Thyroid gland (tissue), 4 donors: ENCODE measurements at places on chromosomes 12 and 14.

DNA sequence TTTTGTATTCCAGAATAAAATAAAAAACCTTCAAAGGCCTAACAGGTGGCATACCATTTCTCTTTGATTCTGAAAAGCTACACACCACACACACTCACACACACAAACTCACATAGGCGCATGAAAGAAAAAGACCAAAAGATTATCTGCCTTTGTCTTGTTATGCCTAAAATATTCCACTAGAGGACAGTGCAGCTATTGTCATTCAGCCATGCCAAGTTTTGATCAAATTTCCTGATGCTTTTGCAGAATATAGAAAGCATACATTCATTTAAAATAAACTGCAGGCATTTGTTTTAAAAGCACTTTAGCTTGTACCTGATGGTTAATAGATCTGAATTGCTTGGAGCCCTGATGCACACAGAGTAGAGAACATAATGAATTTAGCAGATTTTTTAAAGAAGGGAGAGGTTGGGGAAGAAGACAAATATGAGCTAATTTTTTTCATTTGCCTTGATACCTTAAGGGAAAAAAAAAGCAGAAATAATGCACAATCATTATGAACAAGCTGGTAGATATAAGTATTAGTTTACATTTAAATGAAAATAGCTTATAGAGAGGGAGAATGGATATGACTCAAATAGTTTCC is 1766.9 kb upstream of the SEL1L start:
- no peak overlapping the region for H3K27ac ChIP-seq
- no peaks in the 10 kb centered on the region for H3K36me3 ChIP-seq
- H3K4me1 ChIP-seq, result no peaks in the 10 kb centered on the region
- H3K27me3 ChIP-seq, result no peaks in the 10 kb centered on the region
- DNase-seq, result no peak
- H3K4me3 ChIP-seq, result no peak overlapping the region

- no peak overlapping the region for H3K4me3 ChIP-seq
- H3K4me1 ChIP-seq, result no peaks in the 10 kb centered on the region
- DNase-seq, result no peak
- H3K27ac ChIP-seq, result no peak overlapping the region
Measured at GRCh38 chr14:94046696-94047250, 20.6 kb downstream of the OTUB2 start.

GRCh38 chr14:87049950-87050349 is 943.0 kb downstream of the GALC start:
- H3K27ac ChIP-seq, result no peak overlapping the region
- H3K4me1 ChIP-seq, result no peaks in the 10 kb centered on the region
- H3K36me3 ChIP-seq, result no peaks in the 10 kb centered on the region
- no peak for DNase-seq
- no peak overlapping the region for H3K4me3 ChIP-seq

DNA sequence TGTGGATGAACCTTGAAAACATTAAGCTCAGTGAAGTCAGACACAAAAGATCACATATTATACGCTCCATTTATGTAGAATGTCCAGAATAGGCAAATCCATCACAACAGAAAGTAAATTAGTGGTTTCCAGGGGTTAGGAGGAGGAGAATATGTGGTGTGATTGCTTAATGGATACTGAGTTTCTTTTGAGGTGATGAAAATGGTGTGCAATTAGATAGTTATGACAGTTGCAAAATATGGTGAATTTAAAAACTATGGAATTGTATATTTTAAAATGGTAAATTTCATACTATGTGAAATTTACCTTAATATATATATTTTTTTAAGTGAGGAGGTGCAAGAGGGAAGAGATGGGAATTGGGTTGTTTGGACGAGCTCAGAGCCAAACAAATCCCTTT is 46.3 kb upstream of the KICS2 start:
- H3K27ac ChIP-seq, result no peak overlapping the region
- no peak overlapping the region for H3K4me3 ChIP-seq
- H3K4me1 ChIP-seq, result peaks cover 6% of the 10 kb centered on the region
- H3K36me3 ChIP-seq, result no peaks in the 10 kb centered on the region
- DNase-seq, result no peak

- no peak for DNase-seq
- H3K36me3 ChIP-seq, result no peaks in the 10 kb centered on the region
- H3K4me1 ChIP-seq, result peaks cover 19% of the 10 kb centered on the region
- peak overlapping the region; percentile 29 for H3K27ac ChIP-seq
- no peaks in the 10 kb centered on the region for H3K27me3 ChIP-seq
Measured at GRCh38 chr12:27020761-27021160, 1.6 kb upstream of the MED21 start.

GRCh38 chr12:2970744-2971143 is 11.5 kb downstream of the TEAD4 start:
- no peak overlapping the region for H3K4me3 ChIP-seq
- no peaks in the 10 kb centered on the region for H3K36me3 ChIP-seq
- no peaks in the 10 kb centered on the region for H3K4me1 ChIP-seq
- no peak for DNase-seq

DNA sequence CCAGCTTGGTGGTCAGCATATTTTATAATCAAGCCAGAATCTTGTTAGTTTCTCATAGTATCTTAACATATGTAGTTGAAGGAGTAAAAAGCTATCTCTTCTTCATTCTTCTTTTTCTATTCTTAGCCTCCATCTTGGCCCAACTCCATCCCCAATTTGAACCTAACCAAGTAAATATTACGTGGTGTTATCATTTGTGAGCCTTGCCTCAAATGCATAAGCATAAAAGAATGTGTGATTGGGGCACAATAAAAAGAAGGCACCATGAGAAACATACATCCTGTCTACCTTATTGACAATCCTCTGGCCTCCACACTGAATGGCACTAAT is 181.4 kb upstream of the BMP4 start:
- peak overlapping the region; percentile 29 for H3K27ac ChIP-seq
- H3K4me3 ChIP-seq, result no peak overlapping the region
- peaks cover 22% of the 10 kb centered on the region for H3K4me1 ChIP-seq
- no peaks in the 10 kb centered on the region for H3K36me3 ChIP-seq
- DNase-seq, result no peak

DNA sequence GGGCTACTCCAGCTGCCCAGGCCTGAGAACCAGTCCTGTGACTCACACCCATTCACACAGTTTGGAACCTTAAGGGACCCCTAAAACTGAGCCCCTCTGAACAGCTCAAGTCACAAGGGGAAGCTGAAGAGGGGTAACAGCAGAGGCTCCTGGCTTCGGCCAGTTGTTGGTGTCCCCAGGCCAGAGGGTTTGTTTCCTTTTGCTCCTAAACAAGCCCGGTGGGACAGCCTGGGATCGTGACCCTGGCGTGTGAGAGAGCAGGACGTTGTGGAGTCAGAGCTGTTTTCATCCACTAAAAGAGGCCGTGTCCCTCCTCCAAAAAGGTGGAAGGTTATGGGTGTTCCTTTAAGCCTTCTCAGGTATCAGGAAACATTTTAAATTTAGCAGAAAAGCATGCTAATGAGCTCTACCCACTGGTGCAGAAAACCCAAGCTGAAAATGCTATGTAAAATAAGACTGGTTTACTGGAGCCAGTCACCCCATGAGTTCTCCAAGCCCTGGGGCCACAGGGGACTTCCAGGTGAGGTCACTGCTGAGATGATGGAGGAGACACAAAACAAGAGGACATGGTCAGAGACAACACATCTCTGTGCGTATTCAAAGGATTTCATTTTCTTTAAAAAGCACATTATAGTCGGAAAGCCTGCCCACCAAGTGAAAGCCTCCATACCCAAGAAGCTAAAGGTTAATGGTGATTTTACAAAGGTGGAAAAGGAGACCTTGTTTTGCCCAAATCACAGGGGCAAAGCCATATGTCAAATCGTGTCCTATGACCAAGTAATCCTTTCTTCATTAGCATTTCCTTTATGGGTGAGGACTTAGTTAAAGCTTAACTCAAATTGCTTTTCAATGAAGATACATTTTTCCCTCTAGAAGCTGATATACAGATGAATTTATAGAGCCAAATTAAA is 14.1 kb downstream of the PRKAB1 start:
- H3K27ac ChIP-seq, result peak overlapping the region; percentile 48
- DNase-seq, result no peak
- H3K27me3 ChIP-seq, result no peaks in the 10 kb centered on the region

DNA sequence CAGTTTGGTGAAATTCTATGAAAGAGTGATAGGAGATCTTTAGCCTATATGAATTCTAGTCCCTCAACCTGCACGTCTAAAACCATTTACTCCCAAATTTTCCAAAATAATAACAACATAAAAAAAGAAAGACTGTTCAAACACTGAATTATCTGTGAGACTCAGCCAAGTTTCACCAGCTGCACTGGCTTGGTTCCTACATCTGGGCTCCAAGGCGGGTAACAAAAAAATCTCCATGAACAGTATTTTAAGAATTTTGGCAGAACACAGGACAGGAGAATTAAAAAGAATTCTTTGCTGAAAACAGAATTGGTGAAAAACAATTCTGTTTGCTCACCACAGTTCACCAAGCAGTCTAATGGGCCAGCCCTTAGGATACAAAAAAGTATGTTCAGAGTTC is 536.8 kb upstream of the ATP2B1 start:
- peak; percentile 4 for DNase-seq
- H3K27me3 ChIP-seq, result no peaks in the 10 kb centered on the region

- H3K36me3 ChIP-seq, result no peaks in the 10 kb centered on the region
- H3K4me3 ChIP-seq, result no peak overlapping the region
- no peak overlapping the region for H3K27ac ChIP-seq
- no peaks in the 10 kb centered on the region for H3K4me1 ChIP-seq
Measured at GRCh38 chr14:34935488-34935887, 47.3 kb upstream of the SRP54 start.

DNA sequence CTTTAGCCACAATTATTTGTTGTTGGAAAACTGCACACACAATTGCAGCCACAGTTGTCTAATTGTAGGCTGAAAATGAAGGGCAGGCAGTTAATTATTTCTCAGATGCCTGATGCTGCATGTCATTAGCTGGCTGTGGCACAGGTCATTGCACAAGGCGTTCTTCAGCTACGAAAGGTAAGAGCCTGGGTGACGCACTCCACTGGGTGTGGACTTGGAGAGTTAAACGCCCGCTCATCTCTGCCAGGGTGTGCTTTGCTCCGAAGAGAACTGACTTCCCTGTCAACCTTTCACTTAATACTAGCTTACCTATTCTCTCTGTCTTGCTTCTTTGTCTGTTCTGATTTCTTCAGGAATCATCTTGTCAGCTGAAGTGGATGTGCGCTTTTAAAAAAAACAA is 91.4 kb upstream of the CPM start:
- no peaks in the 10 kb centered on the region for H3K36me3 ChIP-seq
- H3K27ac ChIP-seq, result peak overlapping the region; percentile 18
- no peak overlapping the region for H3K4me3 ChIP-seq
- no peaks in the 10 kb centered on the region for H3K27me3 ChIP-seq

DNA sequence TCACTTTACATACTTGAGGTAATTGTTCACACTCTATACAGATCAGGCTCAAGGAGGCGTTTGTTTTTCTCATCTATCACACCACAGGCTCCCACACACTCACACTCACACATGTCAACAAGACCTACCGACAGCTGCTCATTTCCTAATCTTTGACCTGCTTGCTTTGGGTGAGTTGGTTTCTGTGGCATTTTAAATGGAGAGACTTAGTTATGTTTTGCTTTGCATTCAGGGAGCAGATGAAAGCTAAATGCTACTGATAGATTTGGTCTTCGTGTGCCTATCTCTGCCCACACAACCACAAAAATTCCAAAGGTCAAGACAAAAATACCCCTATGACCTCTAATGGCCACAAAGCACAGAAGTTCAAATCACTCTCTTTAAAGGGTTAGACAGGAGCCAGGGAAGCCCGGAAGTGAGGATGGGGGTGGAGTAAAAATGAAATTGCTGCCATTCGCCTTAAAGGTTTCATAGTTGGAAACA is 203.5 kb upstream of the G2E3 start:
- H3K27ac ChIP-seq, result no peak overlapping the region
- no peaks in the 10 kb centered on the region for H3K36me3 ChIP-seq
- DNase-seq, result no peak
- no peaks in the 10 kb centered on the region for H3K27me3 ChIP-seq
- H3K4me1 ChIP-seq, result peaks cover 11% of the 10 kb centered on the region

DNA sequence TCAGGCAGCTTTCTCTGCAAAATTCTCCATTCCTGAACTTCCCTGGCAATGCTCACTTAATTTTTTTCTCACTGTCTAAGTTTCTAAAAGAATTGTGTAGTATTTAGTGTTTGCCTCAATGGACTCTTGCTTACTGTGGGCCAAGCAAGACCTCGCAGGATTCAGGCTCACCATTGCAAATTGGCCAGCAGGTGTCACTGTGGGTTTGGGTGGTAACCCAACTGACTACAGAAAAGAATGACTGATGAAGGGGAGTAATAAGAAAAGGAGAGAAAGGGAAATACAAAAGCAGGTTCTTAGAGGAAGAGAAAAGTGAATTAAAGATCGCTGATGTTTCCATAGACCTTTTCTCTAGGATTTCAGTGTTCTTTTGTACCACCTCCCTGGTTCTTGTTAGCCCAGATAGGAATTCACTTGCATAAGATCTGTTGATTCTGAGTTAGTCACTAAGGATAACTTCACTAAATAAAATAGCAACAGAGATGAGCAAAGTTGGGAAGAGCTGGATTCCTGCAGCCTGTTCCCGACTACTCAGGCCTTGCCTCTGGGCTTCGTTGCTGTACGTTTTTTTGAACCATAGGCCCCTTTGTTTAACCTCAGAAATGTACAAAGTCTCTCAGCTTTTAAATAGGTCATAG is 386.5 kb upstream of the DDHD1 start:
- H3K4me1 ChIP-seq, result peaks cover 16% of the 10 kb centered on the region
- H3K36me3 ChIP-seq, result no peaks in the 10 kb centered on the region
- H3K4me3 ChIP-seq, result no peak overlapping the region
- no peak overlapping the region for H3K27ac ChIP-seq

DNA sequence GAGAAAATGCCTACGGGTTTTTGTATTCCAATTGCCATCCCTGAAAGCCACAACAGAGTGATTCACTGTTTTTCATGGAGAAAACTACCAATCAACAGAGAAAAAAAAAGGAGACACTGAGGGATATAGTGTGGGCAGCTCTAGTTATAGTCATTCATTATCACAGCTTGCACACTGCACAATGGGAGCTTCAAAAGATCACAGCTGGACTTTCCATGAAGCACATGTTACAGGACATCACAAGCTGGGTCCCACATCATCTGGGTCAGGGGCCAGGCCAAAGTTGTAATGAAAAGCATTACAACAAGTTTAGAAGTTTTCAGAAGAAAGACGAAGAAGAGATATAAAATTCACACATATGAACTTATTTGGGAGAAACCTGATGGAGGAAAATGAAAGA is 41.5 kb downstream of the RERG start:
- H3K27me3 ChIP-seq, result no peaks in the 10 kb centered on the region
- no peak for DNase-seq
- no peak overlapping the region for H3K4me3 ChIP-seq
- H3K27ac ChIP-seq, result no peak overlapping the region

- H3K4me3 ChIP-seq, result no peak overlapping the region
- peak overlapping the region; percentile 73 for H3K27ac ChIP-seq
- peaks cover 29% of the 10 kb centered on the region for H3K36me3 ChIP-seq
- peaks cover 51% of the 10 kb centered on the region for H3K4me1 ChIP-seq
- H3K27me3 ChIP-seq, result no peaks in the 10 kb centered on the region
- peak; percentile 94 for DNase-seq
Measured at GRCh38 chr14:64736271-64737169, 32.3 kb downstream of the PLEKHG3 start.
